HepG2 (cell line): ENCODE measurements at places on chromosomes 3 and 15. TPM values are rescaled to one million over a fixed set of nuclear protein-coding genes. Genes with fewer than 3 reads are reported as not detected.

- no peak for DNase-seq
These were observed 35.5 kb downstream of the C3orf80 start for GRCh38 chr3:160260587-160261270.

GRCh38 chr15:69093127-69093526, 67.3 kb upstream of the GLCE start:
- DNase-seq: no peak

DNA sequence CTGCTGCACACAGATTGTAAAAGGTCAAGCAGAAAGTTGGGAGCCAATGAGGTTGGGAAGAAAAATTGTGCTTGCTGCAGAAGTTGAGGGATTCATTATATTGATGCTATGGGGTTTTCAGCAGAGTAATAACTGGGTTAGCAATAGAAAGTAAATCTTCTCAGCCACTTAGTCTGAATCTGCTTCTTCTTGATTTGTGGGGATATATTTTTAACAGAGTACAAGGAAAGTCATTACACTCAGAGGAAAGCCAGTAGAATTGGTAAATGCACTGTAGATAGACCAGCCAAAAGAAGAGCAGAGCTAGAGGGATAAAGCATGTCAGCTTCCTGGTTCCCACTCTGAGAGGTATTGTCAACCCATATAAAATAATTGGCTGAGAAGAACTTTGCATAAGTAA, 663.6 kb downstream of the NLGN1 start:
- no peak for DNase-seq

LMAN1L gene
- polyA plus RNA-seq: not detected in 2 replicates

NEK10 gene
- polyA plus RNA-seq: 2.3 and 2.8 TPM in 2 replicates

GBE1 gene
- polyA plus RNA-seq: 31.1 and 36.1 TPM in 2 replicates

DNA sequence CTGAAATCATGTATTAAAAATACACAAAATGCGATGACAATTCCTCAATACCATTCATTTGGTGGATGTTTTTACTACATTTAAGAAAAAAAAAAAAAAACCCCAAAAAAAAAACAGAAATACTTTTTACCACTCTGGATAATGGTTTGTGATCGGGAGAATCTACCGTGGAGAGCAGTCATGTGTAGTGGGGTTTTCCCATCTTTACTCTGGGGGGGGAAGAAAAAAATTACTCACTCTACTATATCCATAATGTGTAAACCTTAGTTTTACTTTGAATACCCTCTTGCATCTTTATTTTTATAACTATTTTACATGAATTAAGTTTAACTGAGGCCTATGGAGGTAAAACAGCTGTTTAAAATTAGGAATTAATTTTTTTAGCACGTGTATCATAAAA, 83.3 kb downstream of the ANKRD28 start:
- DNase-seq: no peak

DNA sequence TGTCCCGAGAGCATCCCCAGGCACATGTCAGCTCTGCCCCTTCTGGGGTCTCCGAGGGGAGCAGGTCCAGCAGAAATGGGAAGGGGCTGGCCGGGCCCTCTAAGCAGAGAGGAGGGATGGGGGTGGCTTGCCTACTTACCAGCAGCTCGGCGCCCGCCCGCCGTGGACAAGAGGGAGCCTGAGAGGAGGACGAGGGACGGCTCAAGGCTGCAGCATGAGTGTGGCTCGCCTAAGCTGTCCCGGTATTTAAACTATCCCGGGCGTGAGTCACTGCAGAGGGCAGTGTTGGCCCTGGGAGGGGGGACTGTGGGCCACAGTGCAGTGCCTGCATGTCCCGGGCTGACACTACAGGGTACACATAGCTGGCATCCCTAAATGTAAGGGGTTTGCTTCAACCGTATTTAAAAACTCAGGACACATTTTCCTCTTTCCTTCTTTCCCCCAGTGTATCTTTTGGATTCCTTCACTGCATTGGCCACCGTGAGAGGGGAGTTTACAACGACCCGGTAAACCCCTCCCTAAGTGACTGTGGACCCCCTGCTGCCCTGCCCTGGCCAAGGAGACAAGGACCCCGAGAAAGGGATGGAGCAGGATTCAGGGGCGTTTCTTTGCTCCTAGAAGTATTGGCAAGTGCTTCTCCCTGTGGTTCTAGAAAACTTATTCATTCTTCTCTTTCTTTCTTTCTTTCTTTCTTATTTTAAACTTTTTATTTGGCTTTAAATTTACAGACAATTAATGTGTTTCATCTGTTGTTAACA, at the start of gene LRRC15:
Gene LRRC15, minus strand, starts transcription at position 222 of the 758 bp plus-strand sequence. CDS start 8,700 bp downstream, outside the sequence.
- DNase-seq: peak; percentile 38

RYR3 gene
- not detected in 2 replicates for polyA plus RNA-seq

DNA sequence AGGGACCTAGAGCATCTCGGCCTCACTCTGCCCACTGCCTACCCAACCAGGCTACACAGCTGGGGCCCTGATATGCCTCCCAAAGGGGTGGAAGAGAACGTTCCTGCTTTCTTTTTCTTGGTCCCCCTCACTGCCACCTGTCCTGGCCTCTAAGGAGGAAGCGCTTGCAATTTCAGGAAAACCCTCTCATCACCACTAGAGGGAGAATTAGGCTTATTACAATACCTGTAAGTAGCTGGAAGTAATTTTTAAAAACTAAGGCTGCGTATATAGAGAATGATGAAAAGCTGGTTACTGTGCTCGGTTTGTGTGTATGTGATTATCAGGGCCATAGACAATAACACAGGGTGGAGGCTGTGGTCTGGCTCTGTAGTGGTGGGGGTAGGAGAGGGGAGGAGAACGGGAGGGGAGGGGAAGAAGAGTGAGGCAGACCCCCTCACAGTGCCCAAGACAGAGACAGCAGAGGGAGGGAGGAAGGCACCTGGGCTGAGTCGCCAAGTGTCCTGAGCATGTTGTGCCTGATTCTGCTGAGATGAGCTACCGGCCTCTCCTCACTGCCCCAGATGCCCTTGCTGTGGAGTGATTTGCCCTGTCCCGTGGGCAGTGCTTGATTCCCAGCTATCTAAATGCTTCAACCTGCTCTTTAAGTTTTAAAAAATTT, 3.3 kb downstream of the GABRG3 start:
- peak; percentile 13 for DNase-seq

- peak; percentile 60 for DNase-seq
These were observed 49.5 kb downstream of the SMAD6 start for GRCh38 chr15:66751579-66751978.

DNA sequence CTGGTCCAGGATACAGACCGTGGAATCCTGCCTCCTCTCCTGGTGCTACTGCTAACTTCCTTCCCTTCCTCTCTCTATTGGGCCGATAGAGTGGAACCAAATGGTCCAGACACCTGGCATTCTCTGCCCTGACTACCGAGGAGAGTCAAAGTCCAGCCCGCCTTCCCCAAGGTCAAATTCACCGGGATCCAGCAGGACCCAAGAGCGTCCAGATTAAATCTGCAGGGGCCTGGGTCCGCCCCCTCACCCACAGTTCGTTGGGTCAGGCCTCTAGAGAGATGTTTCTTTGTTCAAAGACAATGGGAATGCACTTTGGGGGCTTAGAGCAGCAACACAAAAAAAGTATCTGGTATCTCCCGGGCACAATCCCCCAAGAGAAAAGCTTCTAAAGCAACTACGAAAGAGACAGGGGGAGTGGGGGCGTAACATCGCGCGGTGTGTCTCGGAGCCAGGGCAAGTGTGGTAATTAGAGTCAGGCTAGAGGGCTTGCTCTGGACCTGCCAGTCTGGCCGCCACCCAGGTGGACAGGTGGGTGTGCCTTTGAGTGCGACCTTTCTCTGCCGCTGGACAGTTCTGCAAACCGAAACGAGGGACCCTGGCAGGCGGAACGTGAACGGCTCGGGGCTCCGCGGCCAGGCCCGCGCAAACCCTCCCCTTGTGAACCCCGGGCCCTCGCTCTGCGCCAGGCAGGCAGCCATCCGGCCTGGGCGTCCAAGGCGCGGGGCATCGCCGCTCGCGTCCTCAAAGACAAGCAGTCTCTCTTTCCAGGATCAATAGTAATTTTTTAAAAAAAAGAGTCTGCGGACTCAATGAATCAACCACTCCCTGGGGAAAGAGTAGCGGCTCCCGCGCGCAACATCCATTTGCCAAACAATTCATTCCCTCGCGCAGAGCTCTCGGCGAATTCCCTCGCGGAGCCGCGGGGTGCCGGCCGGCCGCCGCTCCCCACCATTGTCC, 806 bp downstream of the KLHL25 start:
- DNase-seq: peak; percentile 28

DNA sequence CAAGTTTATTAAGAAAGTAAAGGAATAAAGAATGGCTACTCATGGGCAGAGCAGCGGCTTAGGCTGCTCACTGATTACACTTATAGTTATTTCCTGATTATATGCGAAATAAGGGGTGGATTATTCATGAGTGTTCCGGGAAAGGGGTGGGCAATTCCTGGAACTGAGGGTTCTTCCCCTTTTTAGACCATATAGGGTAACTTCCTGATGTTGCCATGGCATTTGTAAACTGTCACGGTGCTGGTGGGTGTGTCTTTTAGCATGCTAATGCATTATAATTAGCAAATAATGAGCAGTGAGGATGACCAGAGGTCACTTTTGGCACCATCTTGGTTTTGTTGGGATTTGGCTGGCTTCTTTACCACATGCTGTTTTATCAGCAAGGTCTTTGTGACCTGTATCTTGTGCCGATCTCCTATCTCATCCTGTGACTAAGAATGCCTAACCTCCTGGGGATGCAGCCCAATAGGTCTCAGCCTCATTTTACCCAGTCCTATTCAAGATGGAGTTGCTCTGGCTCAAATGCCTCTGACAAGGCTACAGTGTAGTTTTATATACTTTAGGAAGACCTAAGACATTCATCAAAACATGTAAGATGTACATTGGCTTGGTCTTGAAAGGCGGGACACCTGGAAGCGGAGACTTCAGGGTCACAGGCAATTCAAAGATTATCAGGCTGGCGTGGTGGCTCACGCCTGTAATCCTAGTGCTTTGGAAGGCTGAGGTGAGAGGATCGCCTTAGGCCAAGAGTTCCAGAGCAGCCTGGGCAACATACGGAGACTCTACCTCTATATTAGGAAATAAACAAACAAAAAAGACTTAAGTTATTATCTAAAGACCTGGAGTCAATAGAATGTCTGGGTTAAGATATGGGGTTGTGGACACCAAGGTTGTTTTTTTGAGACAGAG, 3.2 kb upstream of the BLOC1S6 start:
- DNase-seq: no peak

HYAL3 gene
- polyA plus RNA-seq: 10.4 and 12.9 TPM in 2 replicates

LRRC2 gene
- 0.51 and 0.58 TPM in 2 replicates for polyA plus RNA-seq
